ENCODE measurements at places on chromosomes 7 and 10. TPM values are rescaled to one million over a fixed set of nuclear protein-coding genes. Genes with fewer than 3 reads are reported as not detected.

The KAZALD1 gene
- total RNA-seq: 14.4 TPM

The NPC1L1 gene
- total RNA-seq: under 0.01 TPM

DNA sequence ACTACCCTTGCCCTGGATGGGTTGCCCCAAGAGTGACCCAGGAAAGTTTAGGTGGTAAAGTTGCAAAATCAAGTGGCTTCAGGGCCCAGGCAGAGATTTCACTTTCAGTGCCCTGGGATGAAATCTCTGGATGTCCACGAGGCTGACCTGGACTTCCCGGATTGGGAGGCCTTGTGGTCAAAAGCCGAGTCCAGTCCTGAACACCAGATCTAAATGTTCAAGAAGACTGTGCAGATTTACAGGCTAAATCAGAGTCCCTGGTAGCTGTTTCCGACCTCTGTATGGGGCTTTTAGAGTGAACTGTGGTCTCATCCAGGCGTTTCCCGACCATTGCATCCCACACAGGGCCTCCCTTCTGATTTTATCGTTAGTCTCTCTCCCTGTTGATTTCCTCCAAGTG, 95.3 kb downstream of the WDR11 start:
- H3K27ac ChIP-seq: no peak overlapping the region
- no peak overlapping the region for H3K4me3 ChIP-seq
- no peak for DNase-seq
- no peaks in the 10 kb centered on the region for H3K36me3 ChIP-seq
- H3K27me3 ChIP-seq: peaks cover 9% of the 10 kb centered on the region

- no peak overlapping the region for H3K4me3 ChIP-seq
- DNase-seq: no peak
- no peaks in the 10 kb centered on the region for H3K27me3 ChIP-seq
Observed at GRCh38 chr7:116325517-116325916, 115.2 kb downstream of the TES start.

DNA sequence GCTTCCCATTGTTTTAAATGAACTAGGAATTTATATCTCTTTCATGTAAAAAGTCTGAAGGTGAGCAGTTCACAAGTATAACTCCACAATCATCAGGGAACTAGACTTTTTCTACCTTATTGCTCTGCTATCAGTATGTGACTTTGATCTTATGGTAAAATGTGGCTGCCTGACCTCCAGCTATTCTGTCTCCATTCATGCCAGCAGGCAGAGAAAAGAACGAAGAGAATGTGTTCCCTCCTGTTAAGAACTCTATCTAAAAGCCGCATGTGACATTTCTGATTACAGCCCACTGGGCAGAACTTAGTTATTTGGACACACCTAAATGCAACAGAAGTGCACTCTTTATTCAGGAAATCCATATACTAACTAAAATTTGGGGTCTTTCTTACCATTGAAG, 102.8 kb upstream of the MBL2 start:
- H3K27ac ChIP-seq: no peak overlapping the region
- no peaks in the 10 kb centered on the region for H3K27me3 ChIP-seq
- H3K4me3 ChIP-seq: no peak overlapping the region

DNA sequence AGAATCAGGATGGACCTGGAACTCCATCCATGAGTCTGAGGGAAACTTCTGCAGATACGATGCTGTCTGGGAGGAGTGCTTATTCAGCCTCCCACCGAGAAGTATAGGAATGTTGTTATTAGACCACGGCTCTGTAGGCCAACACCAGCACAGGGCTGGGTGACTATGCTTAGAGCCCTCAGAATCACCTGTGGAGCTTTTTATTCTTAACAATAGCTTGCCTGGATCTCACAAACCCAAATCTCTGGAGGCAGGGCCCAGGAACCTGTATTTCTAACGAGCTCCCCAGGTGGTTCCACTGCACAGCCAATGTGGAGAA, 55.6 kb upstream of the ARID5B start:
- DNase-seq: peak; percentile 73
- no peaks in the 10 kb centered on the region for H3K36me3 ChIP-seq
- no peaks in the 10 kb centered on the region for H3K27me3 ChIP-seq
- H3K27ac ChIP-seq: no peak overlapping the region

DNA sequence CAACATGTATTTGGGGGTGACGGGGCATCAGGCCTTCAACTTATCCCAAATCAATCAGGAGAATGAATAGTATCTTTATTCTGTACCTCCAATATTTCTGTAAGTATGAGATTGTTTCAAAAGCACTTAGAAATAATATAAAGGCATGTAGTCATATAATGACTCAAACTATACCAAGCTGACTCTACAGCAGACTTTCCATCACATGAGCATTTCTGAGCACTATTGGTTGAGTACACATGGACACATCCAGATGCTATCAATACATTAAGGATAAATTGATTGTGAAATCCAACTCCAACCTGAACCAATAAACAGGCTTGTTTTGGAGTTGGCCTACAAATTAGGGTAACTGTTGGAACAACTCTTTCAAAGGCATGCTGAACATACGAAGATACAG, 229.4 kb downstream of the SFMBT2 start:
- no peak for DNase-seq
- H3K4me1 ChIP-seq: no peaks in the 10 kb centered on the region
- H3K4me3 ChIP-seq: no peak overlapping the region
- H3K36me3 ChIP-seq: no peaks in the 10 kb centered on the region
- no peaks in the 10 kb centered on the region for H3K27me3 ChIP-seq

Data from fibroblast of lung (primary cell).